C1 segment of cervical spinal cord (tissue), 14 donors: ENCODE measurements at places on chromosomes 2 and 18.

DNA sequence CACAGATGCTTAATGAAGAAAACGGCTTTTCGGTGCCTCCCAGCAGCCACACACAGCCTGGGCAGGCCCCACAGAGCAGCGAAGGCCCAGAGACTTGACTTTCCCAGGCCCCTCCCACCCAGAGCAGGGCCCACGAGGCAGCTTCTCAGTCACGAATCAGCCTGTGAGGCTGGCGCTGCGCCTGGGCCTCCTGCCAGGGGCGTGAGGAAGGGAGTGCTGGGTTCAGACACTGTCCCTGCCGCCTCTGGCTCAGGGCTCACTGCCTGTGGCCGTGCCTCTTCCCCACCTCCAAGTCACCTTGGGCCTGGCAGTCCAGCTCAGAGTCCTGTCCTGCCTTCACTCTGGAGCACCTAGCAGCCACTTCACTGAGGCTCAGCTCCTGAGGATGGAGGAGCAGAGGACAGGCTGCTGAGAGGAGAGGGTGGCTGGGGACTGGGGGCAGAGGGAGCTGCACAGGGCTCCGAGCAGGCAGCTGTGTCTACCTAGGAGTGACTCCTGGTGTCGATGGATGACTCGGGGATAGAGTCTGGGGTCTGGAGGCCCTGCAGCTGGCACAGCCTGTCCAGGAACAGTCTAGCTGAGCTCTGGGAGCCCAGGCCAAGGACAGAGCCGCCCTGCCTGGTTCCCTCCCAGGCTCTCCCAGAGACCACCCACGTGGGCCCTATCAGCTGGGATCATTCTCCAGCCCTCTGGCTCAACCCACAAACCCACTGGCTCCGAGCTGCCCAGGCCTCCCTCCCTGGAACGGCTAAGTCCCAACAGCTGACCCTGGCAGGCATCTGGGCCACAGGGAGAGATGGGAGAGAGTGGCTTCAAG lies 36.4 kb upstream of the FOSL2 start:
- DNase-seq, result no peak

DNA sequence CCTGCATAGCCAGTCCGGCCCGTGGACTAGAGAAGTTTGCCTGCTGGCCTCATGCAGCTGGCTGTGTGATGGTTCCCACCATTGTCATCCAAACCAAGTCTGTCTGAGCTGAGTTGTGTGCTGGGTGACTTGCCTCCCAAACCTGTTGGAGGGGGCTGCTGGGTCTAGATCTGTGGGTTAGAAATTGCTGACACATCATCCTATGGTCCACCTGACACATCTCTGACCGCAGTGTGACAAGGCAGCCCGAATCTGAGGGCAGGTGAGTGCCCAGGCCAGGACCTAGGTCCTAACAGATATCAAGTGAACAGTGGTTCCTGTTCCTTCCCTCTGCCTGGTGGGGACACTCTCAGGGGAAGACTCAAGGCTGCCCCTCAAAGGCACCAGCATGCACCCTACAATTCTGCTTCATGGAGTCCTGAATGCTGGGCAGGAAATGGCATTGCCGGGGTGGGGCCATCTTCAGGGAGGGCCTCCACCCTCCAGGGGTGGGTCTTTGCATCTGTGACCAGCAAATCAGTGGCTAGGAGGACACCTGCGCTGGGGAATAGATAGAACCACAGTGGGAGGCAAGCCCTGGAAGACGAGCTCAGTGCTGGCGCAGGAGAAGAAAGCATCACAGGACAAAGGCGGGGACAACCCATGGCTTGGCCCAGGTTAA lies 117.9 kb upstream of the ID2 start:
- DNase-seq, result no peak

DNA sequence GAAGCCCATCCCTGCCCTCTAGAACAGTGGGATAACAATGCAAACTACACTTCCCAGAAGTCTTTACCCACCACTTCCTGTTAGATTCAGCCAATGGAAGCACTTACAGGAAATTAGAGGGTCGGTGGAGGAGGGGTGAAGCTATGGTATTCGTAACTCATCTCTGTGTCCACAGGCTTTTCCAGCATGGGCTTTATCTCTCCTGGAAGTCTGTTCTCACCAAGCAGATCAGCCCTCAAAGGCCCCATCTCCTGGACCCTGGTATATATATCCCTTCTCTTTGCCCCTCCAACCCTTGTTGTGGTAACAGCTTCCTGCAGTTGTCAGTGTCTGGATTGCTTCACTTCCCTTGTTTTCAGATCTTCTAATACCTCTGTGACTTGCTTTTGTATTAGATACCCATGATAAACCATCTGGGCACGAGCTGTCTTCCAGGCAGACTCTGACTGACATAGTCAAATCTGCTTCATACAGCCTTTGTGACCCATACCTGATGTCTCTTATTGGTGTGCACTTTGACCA lies 475.0 kb upstream of the POU3F3 start:
- peak; percentile 51 for DNase-seq

DNA sequence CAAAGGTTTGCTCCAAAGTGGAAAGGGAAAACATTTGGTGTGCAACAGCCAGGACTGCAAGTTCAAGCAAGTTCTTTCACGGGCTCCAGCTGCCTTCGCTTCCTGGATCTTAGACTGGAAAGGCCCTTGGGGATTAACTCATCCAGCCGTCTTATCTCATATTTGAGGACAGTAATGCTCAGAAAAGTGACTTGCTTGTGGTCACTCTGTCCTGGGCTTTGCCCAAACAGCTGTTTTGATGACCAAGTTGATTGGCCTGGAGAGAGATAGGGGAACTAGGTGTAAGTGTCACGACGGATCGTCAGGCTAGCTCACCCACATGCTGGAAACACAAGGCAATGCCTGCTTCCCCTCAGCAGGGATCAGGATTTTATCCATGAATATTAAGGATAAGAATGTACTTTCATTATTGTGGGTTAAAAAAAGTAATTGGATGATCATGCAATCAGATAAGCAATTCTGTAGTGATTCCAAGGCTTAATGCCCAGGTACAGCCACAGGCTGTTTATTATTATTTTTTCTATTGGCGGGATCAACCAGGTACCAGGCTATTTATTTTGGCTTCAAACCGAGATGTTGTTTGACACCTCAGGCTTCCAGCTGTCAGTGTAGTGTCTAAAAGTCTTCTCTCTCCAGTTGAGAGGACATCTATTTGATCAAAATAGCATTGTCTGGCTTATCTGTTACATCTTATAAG lies 162.5 kb upstream of the EPAS1 start:
- no peak for DNase-seq

DNA sequence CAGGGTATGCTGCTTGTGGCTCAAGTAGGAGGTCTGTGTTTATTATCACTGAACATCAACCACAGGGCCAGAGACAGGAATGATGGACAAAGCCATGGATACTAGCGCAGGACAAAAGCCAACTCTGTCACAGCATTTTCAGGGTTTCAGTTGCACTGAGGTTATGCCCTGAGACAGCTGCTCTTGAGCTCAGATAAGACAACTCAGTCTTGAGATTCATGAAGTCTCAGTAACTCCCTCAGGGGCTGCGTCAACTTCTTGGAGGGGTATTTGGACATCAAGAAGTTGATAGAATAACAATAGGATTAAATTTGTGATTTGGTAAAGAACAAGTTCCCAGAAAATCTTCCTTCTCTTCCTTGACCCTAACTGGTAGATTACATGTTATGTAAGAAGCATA lies 287.0 kb upstream of the SLC14A2 start:
- no peak for DNase-seq

- no peak for DNase-seq
Measured at GRCh38 chr2:100520224-100520623, 42.6 kb upstream of the PDCL3 start.
